ENCODE measurements at places on chromosomes 5 and 9.
A peak's percentile ranks its signal among the peaks of the same experiment; 100 is the strongest.

- DNase-seq: peak; percentile 26
Measured at GRCh38 chr9:35533398-35533797, 43.5 kb downstream of the RUSC2 start.

DNA sequence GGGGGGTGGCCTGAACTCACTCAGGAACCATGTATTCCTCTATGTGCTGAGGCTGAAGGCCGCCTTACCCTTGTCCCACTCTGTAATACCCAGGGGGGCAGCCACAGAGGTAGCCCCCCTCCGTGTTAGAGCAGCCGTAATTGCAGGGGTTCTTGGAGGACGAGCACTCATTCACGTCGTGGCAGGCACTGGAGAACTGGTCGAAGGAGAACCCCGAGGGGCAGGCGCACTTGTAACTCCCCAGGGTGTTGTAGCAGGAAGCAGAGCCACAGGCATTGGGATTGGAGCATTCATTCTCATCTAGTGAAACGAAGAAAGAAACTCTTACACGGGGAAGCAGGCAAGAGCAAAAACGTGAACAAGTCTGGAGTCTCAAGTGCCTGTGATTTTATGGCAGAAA, 179.8 kb downstream of the SLC12A2 start:
- DNase-seq: no peak

- DNase-seq: no peak
Measured at GRCh38 chr5:98483301-98483685, 290.2 kb upstream of the RGMB start.

DNA sequence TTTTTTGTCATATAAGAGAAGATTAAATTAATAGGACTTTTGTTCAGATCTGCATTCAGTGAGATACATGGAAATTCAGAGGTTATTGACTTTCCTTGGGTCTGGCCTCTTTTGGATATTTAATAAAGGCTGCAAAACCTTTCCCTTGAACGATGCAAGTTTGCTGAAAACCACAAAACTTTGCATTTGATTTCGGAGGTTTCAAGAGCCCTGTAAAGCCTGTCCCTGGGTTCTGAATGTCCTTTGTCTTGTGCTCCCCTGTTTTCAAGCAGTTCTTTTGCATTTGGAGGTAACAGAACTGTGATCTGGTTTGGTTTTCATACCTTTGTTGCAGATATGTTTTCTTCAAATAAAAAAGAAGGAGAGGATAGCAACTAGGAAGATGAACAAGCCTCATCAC, 188.1 kb upstream of the DMRT1 start:
- no peak for DNase-seq

DNA sequence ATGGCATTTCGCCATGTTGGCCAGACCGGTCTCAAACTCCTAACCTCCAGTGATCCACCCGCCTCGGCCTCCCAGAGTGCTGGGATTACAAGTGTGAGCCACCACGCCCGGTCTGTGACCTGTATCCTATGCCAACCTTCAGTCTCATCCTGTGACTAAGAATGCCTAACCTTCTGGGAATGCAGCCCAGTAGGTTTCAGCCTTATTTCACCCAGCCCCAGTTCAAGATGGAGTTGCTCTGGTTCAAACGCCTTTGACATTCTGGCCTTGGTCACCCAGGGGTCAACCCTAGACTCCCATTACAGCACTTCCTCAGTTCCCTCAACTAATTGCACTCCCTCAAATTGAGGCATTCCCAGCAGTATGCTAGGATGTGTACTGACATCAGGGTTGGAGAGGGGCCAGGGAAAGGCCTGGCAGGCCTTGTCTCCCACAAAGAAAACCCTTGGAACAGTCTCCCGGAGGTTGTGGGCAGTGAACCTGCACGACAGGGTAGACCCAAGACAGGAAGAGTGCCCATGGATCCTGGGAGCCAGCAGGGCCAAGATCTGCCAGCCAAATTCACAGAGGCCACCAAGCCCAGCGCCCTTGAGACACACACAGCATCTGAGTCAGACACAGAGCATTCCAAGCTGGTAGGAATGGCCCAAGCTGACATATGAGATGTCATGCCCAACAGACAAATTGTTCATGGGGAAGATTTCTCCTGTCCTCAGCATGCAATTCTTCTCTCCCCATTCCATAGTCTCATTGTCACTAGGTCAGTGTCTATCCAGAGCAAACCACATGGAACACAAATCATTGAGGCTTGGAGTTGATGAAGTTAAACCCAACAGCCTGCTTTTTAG, 24.9 kb upstream of the SMU1 start:
- no peak for DNase-seq

GRCh38 chr9:93297659-93298497, 113.9 kb downstream of the WNK2 start:
- DNase-seq: no peak

DNA sequence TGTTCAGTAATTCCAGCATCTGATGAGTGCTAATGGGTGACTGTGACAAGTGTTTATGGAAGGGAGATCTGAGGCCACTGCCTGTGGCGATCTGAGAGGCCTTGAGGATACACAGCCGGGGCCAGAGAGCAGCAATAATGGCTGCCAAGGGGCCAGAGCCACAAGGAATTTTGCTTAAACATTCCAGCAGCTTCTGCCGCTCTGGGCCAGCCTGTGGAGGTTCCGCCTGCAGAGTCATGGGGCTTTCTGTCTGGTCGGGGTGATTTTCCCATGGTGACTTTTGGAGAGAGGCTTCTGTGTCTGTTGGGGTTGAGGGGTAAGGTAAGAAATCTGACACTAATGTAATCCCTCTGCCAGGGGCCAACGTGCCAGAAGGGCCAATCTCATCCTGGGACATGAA, 353.5 kb downstream of the ADAMTS6 start:
- no peak for DNase-seq

- no peak for DNase-seq
Measured at GRCh38 chr5:118701791-118702190, 286.6 kb downstream of the DTWD2 start.

DNA sequence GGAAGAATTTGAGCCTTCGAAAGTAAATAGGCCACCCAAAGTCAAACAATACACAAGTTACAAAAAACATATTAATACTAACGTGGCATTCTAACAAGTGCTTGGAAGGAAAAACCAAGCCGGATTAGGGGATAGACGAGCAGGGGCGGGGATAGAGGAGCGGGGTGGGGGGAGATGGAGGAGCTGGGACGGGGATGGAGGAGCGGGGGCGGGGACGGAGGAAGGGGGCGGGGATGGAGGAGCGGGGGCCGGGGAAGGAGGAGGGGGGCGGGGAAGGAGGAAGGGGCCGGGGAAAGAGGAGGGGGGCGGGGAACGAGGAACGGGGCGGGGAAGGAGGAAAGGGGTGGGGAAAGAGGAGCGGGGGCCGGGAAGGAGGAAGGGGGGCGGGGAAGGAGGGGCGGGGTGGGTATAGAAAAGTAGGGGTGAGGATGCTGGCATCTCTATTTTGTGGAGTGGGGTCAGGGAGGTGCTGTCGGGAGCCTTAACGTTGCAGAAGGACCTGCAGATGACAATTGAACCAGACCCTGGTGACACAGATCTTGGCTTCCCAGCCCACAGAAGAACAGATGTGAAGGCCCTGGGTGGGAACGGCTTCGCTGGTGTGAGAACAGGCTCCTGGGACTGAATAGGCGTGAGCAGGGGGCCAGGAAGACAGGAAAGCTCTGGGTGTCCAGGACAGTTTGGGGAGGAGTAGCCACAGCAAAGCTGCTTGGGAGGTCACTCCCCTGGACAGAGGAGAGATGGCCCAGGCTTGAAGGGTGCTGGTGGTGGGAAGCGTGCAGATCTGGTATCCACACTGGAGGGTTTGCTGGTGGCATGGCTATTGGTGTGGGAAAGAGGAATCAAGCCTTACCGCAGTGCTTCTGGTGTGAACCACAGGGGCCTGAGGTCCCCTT, 233.3 kb upstream of the DAP start:
- no peak for DNase-seq

DNA sequence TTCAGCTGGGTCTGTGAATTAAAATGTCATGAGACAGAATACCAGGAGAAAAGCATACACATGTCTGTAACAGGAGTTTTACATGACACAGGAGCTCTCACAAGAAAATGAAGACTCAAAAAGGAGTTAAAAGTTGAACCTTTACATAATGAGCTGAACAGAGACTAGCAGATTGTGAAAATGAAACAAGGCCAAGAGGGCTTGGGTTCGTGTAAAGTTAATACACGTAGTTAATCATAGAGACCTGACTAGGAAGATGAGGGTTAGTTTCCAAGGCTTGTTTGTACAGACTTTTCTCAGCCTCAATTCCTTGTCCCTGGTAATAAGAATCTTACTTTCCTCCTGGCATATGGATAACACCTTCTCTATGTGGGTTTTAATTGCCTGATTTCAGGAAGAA, 1294.0 kb downstream of the MAT2B start:
- no peak for DNase-seq

DNA sequence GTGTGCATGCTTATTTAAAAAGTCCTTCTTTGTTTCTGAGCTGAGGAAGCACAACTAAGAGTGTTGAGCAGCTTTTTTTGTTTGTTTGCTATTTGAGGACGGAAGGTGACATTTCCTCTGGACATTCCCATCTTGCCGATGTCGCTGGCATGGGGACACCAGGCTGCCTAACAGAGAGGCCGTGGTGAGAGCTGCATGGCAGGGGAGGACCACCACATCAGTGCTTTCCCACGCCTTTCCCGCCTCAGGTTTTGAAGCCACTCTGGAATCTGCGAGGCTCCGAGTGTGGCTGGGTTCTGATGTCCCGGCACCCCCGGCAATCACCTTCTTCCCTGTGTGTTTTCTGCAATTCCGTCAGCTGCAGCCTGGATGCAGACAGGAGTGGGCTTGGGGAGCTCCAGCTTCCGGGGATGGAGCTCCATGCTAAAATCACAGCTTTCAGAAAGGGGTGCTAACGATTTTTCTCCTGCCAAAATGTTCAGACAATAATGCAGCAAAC, 259.8 kb upstream of the IRX4 start:
- DNase-seq: no peak

DNA sequence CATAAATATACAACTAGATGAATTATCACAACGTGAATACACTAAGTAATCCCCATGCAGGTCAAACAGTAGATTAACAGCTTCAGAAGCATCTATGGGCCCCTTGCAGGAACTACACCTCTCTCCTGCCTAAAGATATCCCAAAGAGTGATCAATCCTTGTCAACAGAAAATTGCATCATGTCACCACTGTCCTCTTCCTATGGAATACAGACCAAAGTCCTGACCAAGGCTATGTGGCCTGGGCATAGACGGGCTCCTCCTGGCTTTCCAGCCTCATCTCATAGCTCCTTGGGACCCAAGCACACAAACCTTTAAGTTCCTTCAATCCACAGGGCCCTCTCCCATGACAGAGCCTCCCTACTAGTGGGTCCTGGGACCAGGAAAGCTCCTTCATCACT, 25.3 kb downstream of the NIPAL4 start:
- no peak for DNase-seq

DNA sequence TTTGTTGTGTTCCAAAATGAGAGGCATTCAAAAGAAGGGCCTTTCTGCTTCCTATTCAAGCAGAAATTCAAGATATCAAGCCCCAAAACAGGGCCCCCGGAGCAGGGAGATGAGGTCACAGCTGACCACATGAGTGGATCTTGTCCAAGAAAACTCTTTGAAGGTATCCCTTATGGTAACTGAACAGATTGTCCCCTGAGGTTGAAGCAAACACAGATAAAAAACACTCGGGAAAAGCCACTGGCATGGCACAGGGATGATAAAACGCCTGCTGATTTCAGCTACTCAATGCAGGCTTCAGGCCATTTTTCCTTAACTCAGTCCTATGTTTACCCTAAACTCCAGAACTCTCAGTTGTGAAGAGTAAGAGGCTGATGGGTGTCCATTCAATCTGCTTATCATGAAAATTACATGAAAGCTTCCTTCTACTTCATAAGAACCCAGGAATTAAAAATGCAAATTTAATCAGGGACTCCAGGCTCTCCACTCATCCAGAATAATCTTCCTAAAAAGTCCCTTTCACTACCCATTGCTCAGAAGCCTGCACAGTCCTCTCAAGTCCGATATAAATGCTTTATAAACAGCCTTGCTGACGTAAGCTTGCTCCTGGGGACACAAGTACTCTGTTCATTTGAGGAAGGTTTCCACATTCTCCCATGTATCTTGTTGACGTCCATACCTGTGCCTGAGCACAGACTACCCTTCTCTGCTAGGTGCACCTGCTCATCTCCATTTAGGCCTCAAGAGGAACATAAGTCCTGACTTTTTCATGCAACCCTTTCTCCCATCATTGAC, 35.9 kb upstream of the SLC1A3 start:
- DNase-seq: no peak

DNA sequence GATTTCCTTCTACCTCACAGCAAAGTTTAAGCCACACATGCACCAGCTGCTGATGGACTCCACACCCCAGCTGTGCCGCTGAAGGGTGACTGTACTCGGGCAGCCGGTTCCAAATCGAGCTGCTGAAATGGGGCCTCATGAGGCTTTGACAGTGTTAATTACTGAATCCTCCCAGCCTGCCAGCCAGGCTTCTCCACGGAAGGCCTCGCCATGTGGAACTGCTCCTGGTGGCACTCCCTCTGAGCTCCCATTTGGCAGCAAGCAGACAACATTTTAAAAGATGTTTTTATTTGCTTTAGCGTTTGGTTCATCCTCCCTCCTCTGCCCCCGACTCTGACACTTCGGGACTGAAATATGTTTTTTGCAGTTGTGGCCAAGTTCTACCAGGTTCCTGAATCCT, 479.4 kb upstream of the MPDZ start:
- DNase-seq: no peak

GRCh38 chr5:111998871-111999270, 241.9 kb upstream of the NREP start:
- DNase-seq: no peak

- peak; percentile 89 for DNase-seq
Measured at GRCh38 chr5:76867827-76868693, 18.2 kb downstream of the S100Z start.

- DNase-seq: no peak
Measured at GRCh38 chr5:181008136-181008535, 19.5 kb downstream of the BTNL3 start.

DNA sequence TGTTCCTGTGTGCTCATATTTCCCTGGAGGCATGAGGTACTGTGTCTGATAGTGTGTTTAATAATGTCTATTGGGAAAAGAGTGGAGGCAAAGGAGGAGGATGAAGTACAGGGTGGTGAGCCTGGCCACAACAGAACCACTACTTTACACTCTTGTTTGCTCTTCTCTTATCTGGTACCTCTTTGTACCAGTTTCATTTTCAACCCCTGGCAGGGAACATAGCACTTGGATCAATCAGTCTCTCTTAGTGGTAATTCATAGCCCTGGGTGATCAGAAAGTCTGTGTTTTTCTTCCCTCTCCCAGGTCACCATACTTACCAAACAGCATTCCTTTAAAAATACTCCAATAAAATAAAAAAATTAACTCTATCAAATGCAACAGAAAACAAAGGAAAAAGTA, 105.4 kb downstream of the DMRT2 start:
- no peak for DNase-seq
